ENCODE measurements at places on chromosomes 16 and 17.

DNA sequence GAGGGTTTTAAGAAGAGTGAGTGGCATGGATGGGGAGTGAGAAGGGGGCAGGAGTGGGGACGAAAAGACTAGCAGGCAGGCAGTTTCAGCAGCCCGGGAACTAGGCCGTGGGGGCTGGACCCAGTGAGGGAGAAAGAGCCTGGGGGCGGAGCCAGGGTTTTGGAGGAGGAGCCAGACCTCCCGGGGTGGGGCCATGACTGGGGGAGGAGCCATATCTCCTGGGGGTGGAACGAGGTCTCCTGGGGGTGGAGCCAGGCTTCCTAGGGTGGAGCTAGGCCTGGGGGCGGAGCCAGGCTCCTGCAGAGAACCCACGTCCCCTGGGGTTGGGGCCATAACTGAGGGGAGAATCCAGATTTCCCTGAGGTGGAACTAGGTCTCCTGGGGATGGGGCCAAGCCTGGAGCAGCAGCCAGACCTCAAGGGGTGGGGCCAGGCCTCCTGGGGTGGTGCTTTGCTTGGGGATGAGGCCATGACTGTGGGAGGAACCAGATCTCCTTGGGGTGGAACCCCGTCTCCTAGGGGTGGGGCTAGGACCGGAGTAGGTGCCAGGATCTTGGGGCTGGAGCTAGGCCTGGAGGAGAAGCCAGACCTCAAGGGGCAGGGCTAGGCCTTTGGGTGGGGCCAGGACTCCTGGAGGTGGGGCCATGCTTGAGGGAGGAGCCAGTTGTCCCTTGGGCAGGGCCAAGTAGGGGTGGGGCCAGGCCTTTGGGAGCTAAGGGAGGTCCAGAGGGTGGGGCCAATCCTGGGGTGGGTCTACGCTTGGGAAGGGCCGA, 41.7 kb upstream of the JPH3 start:
- peak; percentile 12 for DNase-seq

- no peak for DNase-seq
Measured at GRCh38 chr17:54935471-54935870, 33.0 kb downstream of the COX11 start.

- no peak for DNase-seq
Measured at GRCh38 chr17:67245694-67246402, 852 bp upstream of the HELZ start.

GRCh38 chr17:80768936-80769335, 222.7 kb upstream of the CHMP6 start:
- no peak for DNase-seq

DNA sequence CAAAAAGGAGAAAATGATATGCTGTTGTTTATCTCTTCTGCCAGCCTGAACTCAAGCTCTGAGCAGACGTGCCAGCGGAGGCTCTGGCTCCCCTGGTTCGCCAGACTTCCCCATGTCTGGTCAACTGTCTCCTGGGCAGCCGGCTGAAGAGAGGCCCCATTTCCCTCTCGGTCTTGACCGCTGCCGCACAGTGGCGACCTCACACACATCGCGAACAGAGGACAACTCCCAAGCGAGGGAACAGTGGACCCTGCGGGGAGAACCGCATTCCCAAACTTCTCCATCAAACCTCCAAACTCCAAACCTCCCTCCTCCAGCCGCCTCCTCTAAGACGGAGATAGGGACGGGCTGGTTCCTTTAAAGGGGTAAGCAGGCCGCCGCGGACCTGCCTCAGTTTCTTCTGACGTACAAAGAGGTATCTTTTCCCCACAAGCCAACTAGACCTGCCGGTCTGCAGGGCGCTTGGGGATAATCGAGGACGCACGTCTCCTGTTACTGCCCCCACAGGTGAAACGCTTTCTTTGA, 24.9 kb upstream of the RFFL start:
- DNase-seq: no peak

- DNase-seq: no peak
Measured at GRCh38 chr17:4118015-4118743, 24.7 kb downstream of the ZZEF1 start.

GRCh38 chr17:49494986-49495841, at the start of gene NGFR:
NGFR (plus strand) TSS chr17:49495293; CDS start chr17:49495418, 125 bp downstream.
- DNase-seq: peak; percentile 30

DNA sequence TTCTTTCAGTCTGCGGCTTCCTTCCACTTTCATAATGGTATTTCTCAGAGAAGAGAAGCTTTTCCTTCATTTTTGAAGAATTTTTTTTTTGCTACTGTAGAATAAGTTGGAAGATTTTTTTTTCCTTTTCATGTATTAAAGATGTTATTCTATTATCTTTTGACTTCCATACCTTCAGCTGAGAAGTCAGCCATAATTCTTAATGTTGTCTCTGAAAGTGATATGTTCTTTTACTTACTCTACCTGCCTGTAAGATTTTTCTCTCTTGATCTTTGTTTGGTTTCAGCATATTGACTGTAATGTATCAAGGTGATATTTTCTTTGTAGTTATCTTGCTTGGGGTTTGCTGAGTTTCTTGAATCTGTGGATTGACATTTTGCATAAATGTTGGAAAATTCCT, 143.5 kb upstream of the TOX3 start:
- no peak for DNase-seq

DNA sequence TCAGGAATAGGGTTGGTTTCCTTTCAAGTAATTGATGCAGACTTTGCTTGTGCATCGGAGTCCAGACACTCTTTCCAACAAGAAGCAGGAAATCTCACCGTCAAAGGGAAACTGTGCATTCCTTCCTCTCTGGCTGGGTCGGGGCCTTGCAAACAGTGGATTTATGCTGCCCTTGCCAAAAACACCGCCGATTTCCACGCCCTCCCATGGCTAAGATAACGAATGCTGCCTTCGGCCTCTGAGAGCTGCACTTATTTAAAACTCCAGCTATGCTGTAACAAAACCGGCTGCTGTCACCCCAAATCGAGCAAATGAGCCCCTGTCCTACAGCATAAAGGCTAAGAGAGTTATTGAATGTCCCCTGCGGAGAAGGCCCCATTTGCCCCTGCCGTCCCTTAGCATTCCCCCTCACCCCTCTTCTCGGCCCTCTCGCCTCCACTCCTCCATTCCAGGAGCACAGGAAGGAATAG, 275.5 kb upstream of the IRX5 start:
- DNase-seq: no peak

DNA sequence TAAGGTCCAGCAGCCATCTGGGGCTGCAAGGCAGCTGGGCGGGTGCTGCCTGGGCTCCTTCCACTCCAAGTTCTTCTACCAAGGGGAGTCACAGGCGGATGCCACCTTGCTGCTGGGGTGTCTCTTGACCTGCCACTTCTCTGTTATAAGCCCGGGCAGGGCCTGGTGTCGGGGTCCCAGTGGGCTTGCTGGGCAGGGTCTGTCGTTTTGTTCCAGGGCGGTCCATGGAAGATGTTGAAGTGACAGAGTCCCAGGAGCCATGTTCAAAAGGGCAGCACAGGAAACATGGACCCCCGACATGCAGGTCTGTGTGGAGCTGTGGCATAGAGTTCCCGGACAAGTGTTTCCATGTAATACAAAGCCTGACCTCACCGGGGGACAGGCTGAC, 91.1 kb downstream of the TNFRSF13B start:
- DNase-seq: no peak

DNA sequence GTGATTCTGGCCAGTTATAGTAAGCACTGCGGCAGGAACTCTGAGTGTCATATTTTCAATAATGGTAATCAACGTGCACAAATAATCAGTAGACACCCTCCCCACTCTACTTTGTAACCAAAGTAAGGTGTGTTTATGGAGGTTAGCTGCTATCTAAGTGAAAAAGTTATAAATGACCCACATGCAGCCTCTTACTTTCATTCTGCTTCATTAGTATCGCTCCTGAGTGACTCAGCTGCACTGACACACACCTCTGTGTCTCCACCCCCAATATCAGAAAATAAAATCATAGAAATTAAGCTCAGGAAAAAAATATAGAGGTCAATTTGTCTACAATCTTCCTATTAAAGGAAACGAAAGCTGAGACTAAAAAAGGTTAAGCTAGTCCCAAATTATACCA, 64.1 kb upstream of the TRAP1 start:
- DNase-seq: peak; percentile 21

- peak; percentile 21 for DNase-seq
Measured at GRCh38 chr17:43556292-43556691, 10.2 kb upstream of the ETV4 start.

DNA sequence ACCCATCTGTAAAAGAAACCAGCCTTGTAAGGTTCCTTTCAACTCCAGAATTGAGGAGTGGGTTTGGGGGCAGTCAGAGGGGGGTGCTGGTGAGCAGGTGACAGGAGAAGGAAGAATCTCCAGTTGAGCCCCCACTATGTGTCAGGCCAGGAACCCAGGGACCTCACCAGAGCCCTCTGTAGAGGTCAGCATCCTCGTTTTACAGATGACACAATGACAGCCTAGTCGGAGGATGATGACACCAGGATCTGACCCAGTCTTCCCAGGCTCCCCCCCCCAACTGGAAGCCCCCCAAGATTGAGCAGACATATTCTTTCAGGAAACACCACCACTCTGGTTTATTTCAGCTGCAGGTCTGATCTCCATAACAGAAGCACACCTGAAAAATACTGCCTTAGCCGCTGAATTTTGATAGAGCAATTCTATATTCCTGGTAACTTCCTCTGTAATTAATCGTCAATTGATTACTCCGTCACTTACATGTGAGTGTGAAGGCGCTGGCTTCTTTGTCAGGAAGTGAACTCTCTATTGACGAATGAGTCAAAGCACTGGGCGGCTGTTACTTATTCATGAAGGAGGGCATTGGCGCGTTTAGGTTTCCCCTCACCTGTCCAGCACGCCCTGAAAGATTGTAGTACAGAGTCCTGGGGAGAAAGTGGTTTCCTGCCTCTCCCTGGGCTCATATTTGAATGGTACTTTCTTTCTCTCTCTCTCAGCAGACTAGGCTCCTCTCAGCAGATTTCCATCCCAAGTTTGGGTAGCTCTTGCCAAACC, 21.2 kb downstream of the SOCS3 start:
- peak; percentile 30 for DNase-seq

DNA sequence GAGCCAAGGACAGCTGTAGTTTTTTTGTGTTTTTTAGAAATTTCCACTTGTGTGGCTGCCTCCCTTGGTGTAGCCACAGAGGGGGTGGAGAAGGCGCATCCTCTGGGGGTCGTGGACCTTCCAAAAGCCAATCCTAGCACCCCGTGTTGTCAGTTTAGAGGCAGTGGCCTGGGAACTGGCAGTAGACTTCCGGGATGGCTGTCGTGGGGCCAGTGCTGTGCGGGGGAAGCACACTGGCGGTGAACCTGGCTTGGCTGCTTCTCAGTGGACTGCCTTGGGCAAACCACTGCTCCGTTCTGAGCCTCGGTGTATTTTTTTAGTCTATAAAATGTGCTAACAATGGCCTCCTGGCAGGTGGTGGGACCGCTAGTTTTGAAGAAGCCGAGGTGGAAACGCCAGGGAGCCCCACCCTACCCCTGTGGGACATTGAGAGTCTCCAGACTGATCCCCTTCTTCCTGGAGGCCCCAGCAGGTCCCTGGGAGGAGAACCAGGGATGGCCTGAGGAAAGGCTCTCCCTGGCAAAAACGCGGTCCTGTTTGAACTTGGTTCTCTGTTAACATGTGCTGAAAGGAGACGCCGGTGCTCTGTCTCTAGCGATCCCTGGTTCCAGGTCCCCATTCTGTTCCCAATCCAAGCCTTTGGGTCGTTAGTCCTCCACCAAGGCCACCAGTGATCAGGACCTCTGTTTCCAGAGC, 125.7 kb downstream of the CMIP start:
- no peak for DNase-seq

- DNase-seq: peak; percentile 42
Measured at GRCh38 chr17:21452377-21453143, 76.4 kb downstream of the KCNJ12 start.

GRCh38 chr17:19770985-19771735, 23.1 kb upstream of the ALDH3A1 start:
- DNase-seq: no peak

DNA sequence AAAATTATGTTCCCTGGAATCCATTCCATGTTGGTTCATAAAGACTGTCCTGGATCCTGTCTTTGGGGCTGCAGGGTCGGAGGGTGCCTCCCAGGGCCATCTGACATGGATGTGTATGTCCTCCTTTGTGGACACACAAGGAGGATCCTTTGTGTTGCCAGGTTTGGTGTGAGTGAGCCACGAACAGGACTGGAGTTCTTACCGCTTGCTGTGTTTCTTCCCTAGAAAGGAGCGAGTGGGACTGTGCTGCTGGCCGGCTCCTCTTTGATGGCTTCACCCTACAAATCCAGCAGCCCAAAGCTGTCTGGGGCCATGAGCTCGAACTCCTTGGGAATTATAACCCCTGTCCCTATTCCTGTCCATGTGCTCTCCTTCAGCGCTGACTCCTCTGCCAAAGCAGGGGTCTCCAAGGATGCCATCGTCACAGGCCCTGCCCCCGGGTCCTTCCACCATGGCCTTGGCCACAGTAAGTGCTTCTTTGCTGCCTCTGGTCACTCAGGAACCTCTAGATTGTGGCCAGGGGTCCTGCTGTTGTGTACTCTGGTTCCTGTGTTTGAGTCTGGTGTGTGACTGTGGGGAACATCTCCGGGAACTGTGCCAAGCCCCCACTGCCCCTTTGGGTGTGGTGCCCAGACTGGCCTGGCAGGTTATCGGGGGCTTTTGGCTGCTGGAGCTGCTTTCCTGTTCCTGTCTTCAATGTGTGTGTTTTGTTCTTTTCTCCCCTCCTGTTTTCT, 29.5 kb downstream of the UBN1 start:
- DNase-seq: no peak

GRCh38 chr16:275786-276232, at the start of gene RGS11:
RGS11 (minus strand) TSS chr16:275944; CDS start chr16:275911, 33 bp downstream.
- no peak for DNase-seq

DNA sequence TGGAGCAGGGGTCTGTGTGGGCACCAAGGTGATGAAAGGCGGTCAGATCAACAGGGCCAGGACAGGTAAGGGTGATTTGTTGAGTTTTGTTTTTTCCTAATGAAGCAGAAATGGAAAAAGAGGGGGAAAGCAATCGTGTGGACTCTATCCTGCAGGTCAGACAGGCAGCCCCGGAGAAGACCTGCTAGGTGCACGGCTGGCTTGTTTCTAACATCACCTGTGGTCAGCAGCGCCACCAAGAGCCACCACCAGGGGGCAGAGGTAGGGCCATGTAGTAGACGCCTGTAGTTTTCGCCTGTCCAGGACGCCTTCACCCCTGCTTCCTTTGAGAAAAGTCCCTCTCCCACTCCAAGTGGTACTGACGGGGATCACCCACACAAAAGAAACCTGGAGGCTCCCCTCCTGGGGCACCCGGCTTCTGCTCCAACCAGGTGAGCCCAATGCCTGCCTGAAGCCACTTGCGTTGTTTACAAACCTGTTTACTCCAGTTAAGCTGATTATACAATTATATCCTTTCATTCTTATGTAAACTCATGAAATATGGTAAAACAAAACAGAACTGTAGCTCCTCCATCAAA, 54.2 kb upstream of the SEC14L1 start:
- peak; percentile 86 for DNase-seq

- DNase-seq: no peak
Measured at GRCh38 chr16:63301349-63301748, 1265.1 kb upstream of the CDH8 start.

GRCh38 chr17:43547189-43547550, 1.0 kb upstream of the ETV4 start:
- DNase-seq: peak; percentile 6

DNA sequence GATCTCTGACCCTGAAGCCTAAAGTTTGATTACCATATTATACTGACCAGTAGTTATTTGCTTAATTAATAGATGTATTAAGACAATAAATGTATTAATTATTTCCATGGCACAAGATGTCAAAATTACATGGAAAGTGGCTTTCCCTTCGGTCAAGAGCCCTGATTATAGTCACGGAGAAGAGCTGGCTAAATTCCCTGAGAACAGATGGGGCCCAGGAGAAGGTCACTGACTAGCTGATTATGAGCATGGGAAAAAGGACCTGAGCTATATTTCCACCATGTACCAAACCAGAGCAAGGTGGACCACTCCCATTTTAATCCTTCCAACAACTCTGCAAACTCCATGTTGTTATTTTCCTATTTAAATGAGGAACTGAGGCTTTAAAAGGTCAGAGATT, 12.9 kb upstream of the MYO18A start:
- no peak for DNase-seq

Measured in activated CD4-positive, alpha-beta T cell treated with anti-CD3 and anti-CD28 coated beads, Interleukin-2, amount 50 U/mL, for 16 hours (primary cell).